Activated T-helper 2 cell treated with anti-CD3 and anti-CD28 coated beads, Interferon-gamma antibody, Interleukin-2, Interleukin-4, amounts not matched to agents 10 μg/mL and 5 μg/mL and 100 μg/mL, durations not matched to agents 14 hours and 24 hours and 36 hours (primary cell): ENCODE measurements at places on chromosomes 16 and 17.

- DNase-seq: no peak
Observed at GRCh38 chr16:4411684-4412083, 4.7 kb downstream of the CORO7 start.

DNA sequence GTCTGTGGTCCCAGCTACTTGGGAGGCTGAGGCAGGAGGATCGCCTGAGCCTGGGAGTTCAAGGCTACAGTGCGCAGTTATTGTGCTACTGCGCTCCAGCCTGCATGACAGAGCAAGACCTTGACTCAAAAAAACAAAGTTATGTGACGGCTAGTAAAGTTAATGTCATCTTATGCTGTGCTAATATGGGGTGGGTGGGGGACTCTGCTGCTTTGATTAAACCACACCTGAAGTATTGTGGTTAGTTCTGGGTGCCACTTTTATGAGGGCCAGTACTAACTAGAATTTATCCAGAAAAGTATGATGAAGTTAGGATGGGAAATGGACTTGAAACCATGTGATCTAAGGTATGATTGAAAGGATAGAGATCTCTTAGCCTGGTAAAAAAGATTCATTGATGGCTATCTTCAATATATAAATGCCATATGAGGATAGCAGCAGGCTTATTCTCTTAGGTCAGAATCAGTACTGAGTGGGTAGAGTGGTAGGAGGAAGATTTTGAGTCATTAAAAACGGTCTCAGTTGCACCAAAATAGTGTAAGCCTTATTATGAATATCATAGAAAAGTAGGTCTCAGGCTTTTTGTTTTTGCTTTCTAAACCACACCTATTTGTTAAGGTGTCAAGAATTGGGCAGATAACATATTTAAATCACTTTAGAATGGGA, 5.6 kb downstream of the WSB1 start:
- no peak for DNase-seq

DNA sequence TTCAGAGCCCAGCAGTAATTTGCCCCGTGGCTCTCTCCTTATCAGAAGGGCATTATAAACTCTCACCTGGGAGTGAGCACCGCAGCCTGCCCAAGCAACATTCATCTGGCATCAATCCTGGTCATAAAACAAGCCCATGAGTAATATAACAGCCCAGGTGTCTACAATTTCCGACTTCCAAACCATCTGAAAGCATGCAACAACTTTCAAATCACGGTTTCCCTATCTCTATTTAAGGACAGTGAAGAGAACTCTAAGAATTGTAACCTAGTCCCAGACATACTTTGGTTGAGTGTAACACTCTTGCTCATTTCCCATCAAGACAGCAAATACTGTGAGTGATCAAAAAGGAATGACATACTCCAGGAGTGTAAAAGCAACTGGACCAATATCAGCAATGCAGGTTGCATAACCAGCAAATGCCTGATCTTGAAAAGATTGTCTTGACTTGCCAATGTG, 487.4 kb upstream of the SOX9 start:
- DNase-seq: no peak

GRCh38 chr17:7834542-7834956, 532 bp downstream of the KDM6B start:
- no peak for DNase-seq

- DNase-seq: no peak
Observed at GRCh38 chr17:28645576-28645939, 600 bp upstream of the BLTP2 start.

DNA sequence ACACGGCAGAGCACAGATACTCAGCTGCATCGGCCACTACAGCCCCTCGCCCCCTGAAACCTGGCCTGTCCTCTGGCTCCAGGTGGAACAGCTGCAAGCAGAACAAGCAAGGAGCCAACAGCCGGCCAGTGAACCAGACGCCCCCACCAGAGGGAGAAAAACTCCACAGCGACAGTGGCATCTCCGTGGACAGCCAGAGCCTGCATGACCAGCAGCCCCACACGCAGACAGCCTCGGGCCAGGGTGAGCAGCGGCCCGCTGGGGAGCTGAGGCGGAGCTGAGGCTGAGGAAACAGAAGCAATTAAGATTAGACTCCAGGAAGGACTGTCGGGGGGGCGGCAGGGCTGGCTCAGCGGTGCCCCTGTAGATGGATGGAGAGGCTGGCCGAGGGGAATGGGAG, 16.7 kb downstream of the NGFR start:
- no peak for DNase-seq

DNA sequence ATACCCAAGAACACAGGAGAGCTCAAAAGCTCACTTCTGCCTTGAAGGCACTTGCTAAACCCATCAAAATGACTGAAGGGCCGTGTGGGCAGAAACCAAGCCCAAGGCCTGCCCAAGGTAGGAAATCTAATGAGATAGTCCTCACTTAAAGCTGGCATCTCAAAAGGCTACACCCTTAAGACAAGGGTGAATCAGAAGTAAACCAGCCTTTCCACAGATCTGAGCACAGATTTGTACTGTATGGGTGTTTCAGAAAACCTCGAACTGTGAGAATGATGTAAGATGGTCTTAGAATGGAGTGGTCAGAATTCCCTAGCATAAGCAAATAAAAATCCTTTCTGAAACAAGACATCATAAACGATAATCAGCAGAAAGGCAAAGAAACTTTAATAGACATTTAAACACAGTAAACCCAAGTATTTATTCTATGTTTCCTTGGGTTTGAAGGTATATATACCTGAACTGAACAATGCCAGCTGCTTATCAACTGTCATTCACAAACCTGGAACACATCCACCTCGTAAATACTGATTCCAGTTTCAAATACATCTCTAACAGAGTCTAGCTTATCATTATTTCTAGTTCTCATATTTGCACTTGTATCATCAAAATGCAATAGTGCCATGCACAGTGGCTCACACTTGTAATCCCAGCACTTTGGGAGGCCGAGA, 37.8 kb downstream of the GLG1 start:
- DNase-seq: no peak

DNA sequence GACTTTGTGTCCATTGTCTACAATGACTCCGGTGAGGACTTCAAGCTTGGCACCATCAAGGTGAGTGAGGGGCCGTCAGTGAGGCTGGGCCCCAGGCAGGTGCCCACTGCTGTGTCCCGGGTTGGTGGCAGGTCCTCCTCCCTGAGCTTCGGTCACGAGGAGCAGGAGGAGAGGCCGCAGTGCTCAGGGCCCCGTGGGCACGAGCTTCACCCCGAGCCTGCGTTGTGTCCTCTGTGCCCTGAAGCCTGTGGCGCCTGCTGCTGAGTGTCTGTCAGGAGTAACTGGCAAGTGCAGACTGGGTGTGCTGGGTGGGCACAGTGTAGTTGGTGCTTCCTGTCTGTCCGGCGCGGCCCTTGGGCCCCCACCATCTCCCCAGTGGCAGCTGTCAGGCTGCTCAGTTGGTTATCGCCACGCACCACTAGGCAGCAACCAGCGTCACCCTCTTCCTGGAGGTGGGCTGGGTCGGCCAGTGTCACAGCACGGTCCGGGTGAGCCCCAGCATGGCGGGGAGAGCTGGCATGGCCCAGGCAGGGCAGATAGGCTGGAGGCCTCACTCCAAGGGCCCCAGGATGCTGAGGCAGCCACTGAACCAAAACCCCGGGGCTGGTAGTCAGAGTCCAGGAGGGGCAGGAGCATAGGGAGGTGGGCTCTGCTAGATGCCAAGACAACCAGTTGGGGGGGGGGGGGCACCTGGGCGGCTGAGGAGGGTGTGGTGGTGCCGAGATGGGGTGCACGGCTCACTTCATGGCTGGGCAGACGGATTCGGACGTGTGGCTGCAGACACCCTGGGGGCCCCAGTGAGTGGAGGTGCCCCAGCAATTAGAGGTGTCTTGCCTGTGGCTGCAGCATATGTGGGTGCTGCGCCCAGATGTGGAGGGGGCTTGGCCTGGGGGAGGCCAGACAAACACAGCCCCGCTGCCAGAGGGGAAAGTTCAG, 39.3 kb downstream of the TSC2 start:
- no peak for DNase-seq

DNA sequence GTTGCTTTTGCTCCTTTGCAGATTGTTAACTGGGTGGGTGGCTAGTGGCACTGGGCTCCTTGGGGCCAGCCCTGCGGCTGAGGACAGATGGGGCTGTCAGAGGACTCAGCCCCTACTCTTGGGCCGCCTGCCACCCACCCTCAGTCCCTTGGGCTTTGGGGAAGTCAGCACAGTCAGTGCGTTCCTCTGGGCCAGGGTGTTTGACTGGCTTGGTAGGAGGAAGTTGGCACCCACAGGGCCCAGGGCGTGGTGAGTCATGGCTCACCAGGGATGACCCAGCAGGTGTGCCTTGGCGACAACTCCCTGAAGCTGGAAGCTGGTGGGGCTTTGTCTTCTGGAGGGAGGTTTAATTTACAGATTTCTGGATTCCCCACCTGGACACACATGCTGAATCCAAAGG, 32.4 kb downstream of the HAPSTR1 start:
- DNase-seq: no peak

- no peak for DNase-seq
Observed at GRCh38 chr16:1201444-1201843, 23.6 kb downstream of the TPSG1 start.

DNA sequence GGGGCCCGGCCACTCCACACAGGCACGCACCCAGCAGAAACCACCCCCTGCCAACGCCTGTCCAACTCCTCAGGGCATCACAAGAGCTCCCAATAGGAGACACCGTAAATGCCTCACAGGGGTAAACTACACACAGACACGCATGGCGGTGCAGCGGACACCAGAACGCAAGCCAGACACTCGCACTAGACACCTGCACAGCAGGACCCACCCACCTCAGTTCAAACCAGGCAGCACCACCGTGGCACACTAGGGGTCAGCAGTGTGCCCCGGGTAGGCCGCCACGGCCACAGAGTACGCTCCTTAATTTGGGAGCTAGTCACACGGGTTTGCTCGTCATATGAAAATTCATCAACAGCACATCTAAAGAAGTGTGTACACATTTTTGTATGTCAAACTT, 3.4 kb downstream of the SLC38A10 start:
- peak; percentile 60 for DNase-seq

DNA sequence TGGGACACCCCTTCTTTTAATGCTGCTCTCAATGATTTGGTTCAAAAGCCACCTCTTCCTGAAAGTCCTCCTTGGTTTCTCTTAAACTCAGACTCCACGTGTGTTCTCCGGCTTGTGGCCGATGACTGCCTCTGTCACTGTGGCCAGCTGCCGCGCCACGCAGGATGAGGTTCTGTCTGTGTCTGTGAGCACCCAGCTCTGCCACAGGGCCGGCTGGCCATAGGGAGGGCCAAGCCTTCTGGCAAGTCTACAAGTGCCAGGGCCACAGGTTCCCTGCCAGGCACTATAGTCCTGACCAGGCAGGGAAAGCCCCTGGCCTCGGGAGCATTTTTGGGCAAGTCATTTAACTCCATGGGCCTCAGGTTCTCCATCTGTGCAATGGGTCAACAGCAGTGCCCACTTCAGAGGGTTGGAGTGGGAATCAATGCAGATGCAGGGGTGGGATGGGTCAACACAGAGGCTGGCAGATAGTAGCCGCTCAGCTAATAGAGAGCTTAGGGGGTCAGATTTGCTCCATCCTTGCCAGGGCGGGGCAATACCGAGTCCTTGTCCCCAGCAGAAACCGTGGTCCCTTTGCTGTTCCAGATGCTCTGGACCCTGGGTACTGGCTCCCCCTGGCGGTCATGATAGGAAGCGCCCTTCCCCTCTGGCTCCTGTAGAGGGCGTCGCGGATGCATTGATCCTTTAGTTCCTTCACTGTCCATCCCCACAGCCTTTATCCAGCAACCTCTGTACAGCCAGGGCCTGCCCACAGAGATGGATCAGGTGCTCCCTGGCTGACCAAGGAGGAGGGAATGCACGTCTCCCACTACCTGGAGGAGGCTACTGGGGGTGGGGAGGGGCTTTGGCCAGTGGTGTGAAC, 19.3 kb upstream of the ADGRG3 start:
- peak; percentile 80 for DNase-seq

DNA sequence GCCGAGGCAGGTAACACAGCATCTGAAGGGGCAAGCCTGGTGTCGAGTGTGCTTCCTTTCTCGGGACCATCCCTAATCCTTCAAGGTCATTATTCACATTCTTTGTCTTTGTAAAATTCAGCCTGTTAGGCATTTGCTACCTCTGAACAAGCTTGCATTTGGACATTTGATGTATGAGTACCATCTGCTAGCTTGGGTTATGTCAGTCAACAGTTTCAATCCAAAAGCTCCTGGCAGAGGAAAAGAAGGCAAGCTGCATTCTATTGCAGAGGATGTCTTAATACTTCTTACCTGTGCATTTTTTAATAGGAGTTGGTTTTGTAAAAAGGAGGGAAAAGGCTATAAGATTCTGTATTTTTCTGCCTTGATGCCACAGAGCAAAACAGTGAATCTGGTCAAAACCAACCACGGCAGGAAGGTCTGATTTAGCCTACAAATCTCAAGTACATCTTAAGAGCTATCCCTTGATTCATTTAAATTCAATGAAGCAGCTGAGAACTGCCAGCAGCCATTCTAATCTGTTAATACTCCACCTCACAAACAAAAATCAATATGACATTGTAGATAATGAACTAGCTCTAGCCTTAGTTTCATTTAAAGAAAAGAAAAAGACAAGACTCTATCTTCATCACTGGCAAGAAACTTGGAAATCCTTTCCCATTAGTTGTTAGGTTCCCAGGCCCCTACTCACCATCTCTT, 39.0 kb downstream of the TEX2 start:
- no peak for DNase-seq

DNA sequence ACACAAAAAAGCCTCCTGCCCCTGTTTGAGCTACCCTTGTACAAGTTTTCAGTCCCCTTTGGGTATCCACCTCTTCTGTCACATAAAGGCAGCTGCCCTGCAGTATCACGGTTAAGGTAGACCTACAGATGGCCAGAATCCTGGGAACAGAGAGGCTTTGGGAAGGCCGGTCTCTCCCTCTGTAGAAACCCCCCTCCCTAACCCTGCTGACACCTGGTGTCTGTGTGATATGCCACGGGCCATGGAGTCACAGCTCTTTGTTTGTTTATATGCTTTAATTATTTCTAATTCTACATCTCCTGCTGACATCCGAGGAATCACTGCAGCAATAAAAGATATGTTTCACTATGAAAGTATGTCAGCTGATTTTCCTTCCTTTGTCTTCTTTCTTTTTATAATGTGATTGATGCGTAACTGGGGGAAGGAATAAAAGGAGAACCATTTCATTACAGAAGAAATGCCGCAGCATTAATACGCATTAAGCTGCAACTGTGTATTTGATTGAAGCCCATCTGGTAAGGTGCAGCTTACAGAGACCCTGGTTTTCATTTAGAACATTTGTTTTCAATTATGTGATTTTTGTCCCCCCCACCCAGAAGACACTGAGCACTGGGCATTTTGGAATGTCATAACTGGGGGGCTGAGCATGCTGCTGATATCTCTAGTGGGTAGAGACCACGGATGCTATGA, 142.1 kb downstream of the SLC39A11 start:
- DNase-seq: no peak
